ENCODE measurements at places on chromosomes 3 and 15. TPM values are rescaled to one million over a fixed set of nuclear protein-coding genes. Genes with fewer than 3 reads are reported as not detected.

The SEMA5B gene
- polyA plus RNA-seq, result 6.5 TPM

The ITIH1 gene
- not detected for polyA plus RNA-seq

The BTBD1 gene
- polyA plus RNA-seq, result 66.1 TPM

The P2RY1 gene
- 10.3 TPM for polyA plus RNA-seq

The SH2D7 gene
- 0.90 TPM for polyA plus RNA-seq

The CSPG4 gene
- polyA plus RNA-seq, result 38.6 TPM

The TUSC7 gene
- polyA plus RNA-seq, result not detected

The MEGF11 gene
- 11.4 TPM for polyA plus RNA-seq

The CCR1 gene
- 4.9 TPM for polyA plus RNA-seq

The ARGFX gene
- not detected for polyA plus RNA-seq

The RTP3 gene
- 0.12 TPM for polyA plus RNA-seq

The CNTN6 gene
- polyA plus RNA-seq, result 7.4 TPM

The MYZAP gene
- polyA plus RNA-seq, result 71.8 TPM

The AP3S2 gene
- polyA plus RNA-seq, result 22.3 TPM

The WDR93 gene
- 2.0 TPM for polyA plus RNA-seq

The SEMA3B gene
- 14.9 TPM for polyA plus RNA-seq

The STARD9 gene
- 18.2 TPM for polyA plus RNA-seq

The ACKR4 gene
- 2.6 TPM for polyA plus RNA-seq

The ZFYVE19 gene
- polyA plus RNA-seq, result 30.6 TPM

The ZNF385D gene
- 32.7 TPM for polyA plus RNA-seq

The EFHB gene
- 6.2 TPM for polyA plus RNA-seq

The ATP10A gene
- polyA plus RNA-seq, result 0.96 TPM

The GHSR gene
- polyA plus RNA-seq, result not detected

The FOXB1 gene
- not detected for polyA plus RNA-seq

The GOLGA8M gene
- 3.9 TPM for polyA plus RNA-seq

The THAP10 gene
- polyA plus RNA-seq, result 6.5 TPM

The ROBO2 gene
- polyA plus RNA-seq, result 31.9 TPM

The EPHB3 gene
- 17.7 TPM for polyA plus RNA-seq

The CHDH gene
- 3.2 TPM for polyA plus RNA-seq

The KY gene
- 1.9 TPM for polyA plus RNA-seq

The CPEB1 gene
- 3.3 TPM for polyA plus RNA-seq

The ZNF620 gene
- polyA plus RNA-seq, result 9.5 TPM

The TMOD3 gene
- 73.8 TPM for polyA plus RNA-seq

The GOLGA6L7 gene
- polyA plus RNA-seq, result 0.89 TPM

The DUOXA1 gene
- polyA plus RNA-seq, result 1.5 TPM

The SPINK8 gene
- not detected for polyA plus RNA-seq

The CFAP91 gene
- polyA plus RNA-seq, result 6.0 TPM

The GRAMD2A gene
- polyA plus RNA-seq, result 7.4 TPM

The CORO2B gene
- 27.1 TPM for polyA plus RNA-seq

The SLC28A1 gene
- 0.13 TPM for polyA plus RNA-seq

The SLC51A gene
- polyA plus RNA-seq, result 6.7 TPM

The HPS3 gene
- polyA plus RNA-seq, result 39.3 TPM

The APBA2 gene
- polyA plus RNA-seq, result 14.6 TPM

The CHSY1 gene
- 53.6 TPM for polyA plus RNA-seq

The ARID3B gene
- polyA plus RNA-seq, result 10.9 TPM

The ZNF774 gene
- polyA plus RNA-seq, result 4.9 TPM

The SCN5A gene
- polyA plus RNA-seq, result 0.52 TPM

The TP53BP1 gene
- 93.1 TPM for polyA plus RNA-seq

The MYLK gene
- 392 TPM for polyA plus RNA-seq

All from right lung (tissue), 10 donors.